ENCODE measurements at places on chromosomes 5 and 9.

DNA sequence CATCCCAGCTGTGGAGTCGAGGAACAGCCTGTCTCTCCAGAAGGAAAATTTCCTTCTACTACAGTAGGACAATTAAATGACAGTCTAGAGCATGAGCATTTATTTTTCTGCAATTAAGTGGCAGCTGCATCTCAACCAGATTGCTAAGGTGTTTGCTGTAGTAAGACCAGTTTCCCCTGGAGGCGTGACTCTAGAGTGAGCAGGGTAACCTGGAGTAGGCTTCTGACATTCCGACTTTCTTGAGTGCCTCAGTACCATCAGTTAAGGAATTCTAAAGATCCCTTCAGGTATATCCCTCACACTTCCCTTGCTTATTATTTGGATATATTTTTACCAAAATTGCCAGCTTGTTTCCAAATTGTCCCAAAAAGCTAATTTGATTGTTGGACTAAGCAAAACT lies 59.2 kb upstream of the IRX2 start:
- DNase-seq, result no peak

DNA sequence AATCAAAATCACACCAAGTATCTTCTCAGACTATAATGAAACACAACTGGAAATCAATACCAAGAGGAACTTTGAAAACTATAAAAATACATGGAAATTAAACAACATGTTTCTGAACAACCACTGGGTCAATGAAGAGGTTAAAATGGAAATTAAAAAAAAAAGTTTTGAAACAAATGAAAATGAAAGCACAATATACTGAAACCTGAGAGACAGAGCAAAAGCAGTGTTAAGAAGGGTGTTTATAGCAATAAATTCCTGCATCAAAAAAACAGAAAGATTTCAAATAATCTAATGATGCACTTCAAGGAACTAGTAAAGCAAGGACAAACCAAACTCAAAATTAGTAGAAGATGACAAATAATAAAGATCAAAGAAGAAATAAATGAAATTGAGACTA lies 92.0 kb downstream of the TMEM232 start:
- no peak for DNase-seq

DNA sequence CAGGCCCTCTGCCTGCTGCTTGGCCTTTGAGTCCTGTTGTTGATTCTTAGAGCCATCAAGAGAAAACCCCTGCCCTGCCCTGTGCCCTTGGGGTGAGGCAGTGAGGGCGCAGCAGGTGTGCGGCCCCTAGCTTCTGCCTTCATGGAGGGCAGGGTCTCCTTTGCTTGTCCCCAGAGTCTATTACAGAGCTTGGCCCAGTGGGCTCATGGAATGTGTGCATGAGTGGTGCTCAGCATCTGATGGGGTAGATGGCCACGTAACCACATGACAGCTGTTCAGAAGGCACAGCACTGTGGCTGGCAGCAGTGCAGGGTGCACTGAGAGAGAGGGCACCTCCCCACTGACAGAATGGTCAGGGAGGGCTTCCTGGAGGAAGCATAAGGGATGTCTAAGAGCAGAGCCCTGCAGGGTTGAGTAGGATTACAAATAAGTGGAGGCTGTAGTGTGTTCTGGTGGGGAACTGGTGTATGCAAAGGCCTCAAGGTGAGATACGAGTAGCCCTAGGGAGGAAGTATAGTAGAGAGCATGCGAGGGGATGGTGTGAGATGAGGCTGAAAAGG lies 70.8 kb downstream of the MACROH2A1 start:
- DNase-seq, result no peak

- no peak for DNase-seq
Measured at GRCh38 chr5:43038496-43038989, 1.6 kb downstream of the ANXA2R start.

DNA sequence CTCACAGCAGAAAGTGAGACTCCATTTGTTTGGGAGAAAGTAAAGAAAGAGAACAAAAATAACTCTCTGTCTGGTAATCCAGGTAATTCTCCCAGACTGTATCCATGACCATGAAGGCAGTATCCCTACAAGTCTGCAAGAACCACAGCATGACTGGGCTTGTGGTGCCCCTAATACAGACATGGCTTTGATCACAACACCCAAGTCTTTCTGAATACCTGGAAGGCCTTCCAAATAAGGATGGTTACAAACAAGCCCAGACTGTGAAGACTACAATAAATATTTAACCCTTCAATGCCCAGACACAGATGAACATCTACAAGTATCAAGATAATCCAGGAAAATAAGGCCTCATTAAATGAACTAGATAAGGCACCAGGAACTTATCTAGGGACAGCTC lies 481.1 kb upstream of the RORB start:
- DNase-seq, result no peak

- no peak for DNase-seq
Measured at GRCh38 chr9:91359734-91360470, 1.8 kb downstream of the AUH start.

DNA sequence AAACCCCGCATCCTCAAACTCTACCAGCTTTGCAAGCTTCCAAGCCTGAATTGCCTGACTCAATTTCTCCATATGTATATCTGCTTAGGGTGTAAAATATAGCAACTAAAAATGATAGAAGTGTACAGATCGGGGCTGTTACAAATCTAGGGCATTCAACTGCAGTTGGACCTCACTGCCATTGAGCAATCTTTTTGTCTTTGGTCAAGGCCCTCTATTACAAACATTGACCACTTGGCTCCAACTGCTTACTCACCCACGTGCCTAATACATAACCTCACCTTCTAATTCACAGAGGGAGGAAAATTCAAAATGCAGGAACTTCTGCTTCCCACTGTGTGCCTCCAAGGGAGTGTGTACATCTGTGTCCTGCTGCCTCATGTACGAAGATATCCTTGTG lies 10.0 kb downstream of the LRRC70 start:
- DNase-seq, result no peak

DNA sequence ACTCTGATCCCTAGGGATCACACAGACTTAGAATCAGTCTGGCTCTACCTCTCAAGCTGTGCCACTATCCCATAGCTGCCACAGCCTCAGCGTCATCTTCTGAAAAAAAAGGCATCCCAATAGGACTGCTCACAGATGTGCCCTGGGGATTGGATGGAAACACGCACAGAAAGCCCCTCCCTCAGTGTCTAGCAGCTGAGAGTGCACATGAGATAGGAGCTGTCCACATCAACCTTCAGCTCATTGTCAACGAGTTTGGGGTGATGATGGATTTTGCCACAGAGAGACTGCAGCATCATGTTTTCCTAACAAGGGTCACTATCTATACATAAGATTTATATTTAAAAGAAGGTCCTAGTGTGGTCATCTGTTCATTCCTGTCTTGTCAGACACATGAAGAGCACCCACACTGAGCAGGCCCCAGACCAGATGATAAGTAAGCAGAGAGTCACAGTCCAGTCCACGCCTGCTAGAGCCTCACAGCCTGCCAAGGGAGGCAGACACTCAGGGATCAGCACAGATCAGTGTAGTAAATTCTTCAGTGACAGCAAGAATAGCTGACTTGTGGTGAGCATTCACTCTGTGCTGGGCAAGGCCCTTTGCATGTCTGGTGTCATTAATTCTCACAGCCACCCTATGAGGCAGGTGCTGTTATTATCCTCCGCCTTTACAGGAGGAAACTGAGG lies 25.8 kb downstream of the AFAP1L1 start:
- no peak for DNase-seq

- no peak for DNase-seq
Measured at GRCh38 chr5:140329739-140330481, 16.5 kb downstream of the HBEGF start.

DNA sequence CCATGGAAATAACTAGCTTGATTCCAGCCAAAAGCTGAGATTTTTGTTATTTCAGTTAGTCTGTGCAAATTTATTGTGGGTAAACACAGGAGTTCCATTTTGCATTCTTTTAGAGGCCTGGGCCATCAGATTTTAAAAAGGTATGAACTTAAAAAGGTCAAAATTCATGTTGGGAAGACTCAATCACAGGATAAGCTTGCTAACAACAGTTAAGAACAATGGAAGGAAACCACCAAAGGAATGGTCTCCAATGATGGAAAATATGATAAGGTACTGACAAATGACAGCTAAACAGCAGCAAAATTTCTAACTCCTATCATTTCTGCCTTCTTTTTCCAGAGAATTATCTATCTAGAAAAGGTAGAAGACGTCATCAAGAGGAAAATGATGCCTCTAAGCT lies 16.0 kb downstream of the ABITRAM start:
- DNase-seq, result no peak

- DNase-seq, result no peak
Measured at GRCh38 chr5:32044939-32045338, 129.2 kb downstream of the GOLPH3 start.

GRCh38 chr5:156386976-156387375 lies 60.0 kb downstream of the SGCD start:
- DNase-seq, result no peak

- no peak for DNase-seq
Measured at GRCh38 chr5:62139741-62140140, 166.3 kb upstream of the KIF2A start.

GRCh38 chr9:20782289-20782688 lies 98.2 kb downstream of the FOCAD start:
- no peak for DNase-seq

DNA sequence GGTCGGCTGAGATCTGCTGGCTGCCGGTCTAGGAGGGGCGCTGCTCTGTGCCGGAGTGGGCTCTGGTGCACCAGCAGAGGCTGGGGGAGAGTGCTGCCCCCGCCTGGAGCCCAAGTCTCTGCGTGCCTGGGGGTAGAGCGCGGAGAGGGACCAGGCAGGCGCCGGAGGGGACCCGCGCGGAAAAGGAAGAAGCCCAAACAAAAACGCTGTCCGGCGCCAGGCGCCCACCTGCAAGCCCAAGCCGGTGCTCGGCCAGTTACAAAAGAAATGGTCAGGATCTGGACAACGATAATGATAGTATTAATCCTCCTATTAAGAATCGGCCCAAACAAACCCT lies 571 bp upstream of the S1PR3 start:
- no peak for DNase-seq

DNA sequence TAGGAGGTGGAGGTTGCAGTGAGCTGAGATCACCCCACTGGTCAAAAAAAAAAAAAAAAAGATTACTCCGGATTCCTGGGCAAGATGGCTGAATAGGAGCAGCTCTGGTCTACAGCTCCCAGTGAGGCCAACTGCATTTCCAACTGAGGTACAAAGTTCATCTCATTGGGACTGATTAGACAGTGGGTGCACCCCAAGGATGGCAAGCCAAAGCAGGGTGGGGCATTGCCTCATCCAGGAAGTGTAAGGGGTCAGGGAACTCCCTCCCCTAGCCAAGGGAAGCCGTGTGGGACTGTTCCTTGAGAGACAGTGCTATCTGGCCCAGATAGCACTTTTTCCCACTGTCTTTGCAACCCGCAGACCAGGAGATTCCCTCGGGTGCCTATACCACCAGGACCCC lies 70.7 kb downstream of the CARTPT start:
- DNase-seq, result no peak

DNA sequence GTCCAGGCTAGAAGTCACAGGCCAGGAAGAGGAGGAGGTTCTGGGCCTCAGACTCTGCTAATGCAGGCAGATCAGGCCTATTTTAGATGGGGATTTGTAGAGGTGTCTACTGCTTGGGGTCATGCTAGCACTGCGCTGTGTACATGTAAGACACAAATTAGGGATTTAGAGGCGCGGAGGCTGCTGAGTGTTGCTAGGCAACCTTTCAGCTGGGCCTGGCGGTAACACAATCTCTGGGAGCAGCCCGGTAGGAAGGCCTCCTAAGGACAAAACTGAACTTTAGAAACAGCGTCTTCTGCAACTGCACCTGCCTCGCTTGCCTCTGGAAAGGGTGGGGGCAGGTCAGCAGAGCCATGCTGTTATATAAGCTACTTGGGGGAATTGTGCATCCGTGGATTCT lies 147.9 kb downstream of the MACROH2A1 start:
- no peak for DNase-seq

- no peak for DNase-seq
Measured at GRCh38 chr9:108486831-108487230, 369.0 kb downstream of the ACTL7B start.

GRCh38 chr5:107878661-107879060 lies 207.9 kb upstream of the EFNA5 start:
- no peak for DNase-seq

GRCh38 chr5:139998837-139999236 lies 44.3 kb downstream of the NRG2 start:
- no peak for DNase-seq

DNA sequence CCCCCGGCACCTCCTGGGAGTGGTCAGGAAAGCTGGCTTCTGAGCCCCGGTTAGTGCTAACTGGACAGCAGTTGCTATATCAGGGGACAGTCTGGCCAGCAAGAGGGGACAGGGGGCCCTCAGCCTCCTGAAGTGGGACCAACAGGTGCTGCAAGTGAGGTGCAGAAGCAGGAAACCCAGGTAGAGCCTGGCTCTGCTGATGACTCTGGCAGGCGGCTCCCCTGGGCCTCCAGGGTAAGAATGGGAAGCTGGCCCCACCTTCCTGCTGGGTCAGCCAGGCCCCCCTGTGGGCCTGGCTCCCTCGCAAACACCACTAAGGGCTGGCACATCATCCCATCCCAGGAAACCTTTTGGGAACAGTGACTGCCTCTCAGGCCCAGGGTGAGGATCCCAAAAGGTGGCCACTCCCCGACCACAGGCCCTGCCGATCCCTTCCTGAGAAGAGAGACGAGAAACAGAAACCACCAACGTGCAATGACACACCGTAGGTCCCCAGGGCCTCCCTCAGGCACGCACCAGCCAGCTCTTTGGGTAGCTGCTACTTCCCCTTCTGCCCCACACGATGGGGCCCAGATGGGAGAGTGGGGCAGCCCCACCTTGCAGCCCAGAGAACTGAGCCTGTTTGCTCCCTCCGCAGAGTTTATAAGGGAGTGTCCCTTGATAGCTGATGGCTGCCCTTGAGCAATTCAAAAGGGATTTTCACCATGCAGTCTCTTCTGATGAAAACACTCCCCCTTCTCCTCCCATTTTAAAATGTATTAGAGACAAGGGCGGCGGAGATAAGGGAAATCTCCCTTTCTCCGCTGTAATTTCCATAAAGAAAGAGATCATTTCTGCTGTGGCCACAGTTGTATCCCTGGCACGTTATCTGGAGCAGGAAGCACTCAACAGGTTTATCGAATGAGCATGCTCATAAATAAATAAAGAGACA lies 76.8 kb downstream of the STK10 start:
- no peak for DNase-seq

GRCh38 chr5:29508131-29508530 lies 1685.4 kb upstream of the CDH6 start:
- DNase-seq, result no peak

GRCh38 chr9:68963416-68963815 lies 50.5 kb downstream of the PRKACG start:
- no peak for DNase-seq

- DNase-seq, result no peak
Measured at GRCh38 chr5:124745007-124745927, 1.2 kb downstream of the ZNF608 start.

- DNase-seq, result no peak
Measured at GRCh38 chr5:32526810-32527209, 58.5 kb upstream of the SUB1 start.

Data from NCI-H146 (cell line).